ENCODE measurements at places on chromosomes 3 and 15.

- DNase-seq: no peak
These were observed 51.2 kb upstream of the SAMMSON start for GRCh38 chr3:69948246-69948862.

DNA sequence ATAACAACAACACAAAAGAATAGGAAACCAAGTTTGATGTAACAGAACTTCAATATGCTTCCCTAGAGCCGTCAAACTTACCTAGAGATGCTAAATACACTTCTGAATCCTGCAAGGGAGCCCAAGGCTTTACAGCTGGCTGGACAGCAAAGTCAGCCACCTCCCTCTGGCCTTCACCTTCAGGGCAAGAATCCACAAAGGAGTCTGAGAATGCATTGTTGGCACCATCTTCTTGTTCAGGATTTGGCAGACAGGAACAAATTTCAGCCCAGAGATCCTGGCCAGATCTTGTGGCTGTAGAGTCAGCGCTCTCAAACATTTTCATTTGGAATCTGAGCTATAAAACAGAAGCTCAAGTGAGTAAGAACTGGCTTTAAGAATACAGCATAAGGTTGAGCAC lies 2.2 kb downstream of the CCDC32 start:
- no peak for DNase-seq

GRCh38 chr3:101117980-101118379 lies 124.8 kb upstream of the ABI3BP start:
- DNase-seq: no peak

GRCh38 chr3:196666001-196666867 lies 26.7 kb downstream of the NRROS start:
- peak; percentile 63 for DNase-seq

GRCh38 chr3:111617912-111618601 lies 22.9 kb upstream of the ZBED2 start:
- no peak for DNase-seq

- no peak for DNase-seq
These were observed at the start of gene PPARG for GRCh38 chr3:12288182-12289129. TSS of gene PPARG (plus strand) at chr3:12289070. CDS start at chr3:12379712, 90,642 bp downstream.

- no peak for DNase-seq
These were observed 115.7 kb downstream of the TMCC1 start for GRCh38 chr3:129777806-129778205.

DNA sequence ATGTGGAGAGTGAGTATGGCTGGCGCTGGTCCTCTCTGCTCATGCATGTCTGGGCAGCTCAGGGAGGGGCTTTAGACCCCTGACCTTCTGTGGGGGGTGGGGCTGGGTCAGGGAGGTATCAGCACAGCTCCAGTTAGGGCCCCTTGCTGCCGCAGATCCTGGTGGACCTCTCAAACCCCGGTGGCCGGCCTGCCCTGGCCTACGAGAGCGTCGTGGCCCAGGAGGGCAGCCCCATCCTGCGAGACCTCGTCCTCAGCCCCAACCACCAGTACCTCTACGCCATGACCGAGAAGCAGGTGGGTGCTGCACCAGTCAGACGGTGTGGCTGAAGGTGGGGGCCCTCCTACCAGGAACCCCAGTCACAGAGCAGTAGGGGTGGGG lies 20.2 kb downstream of the PLXNA1 start:
- no peak for DNase-seq

- no peak for DNase-seq
These were observed 534 bp upstream of the UBE2E1 start for GRCh38 chr3:23805210-23805632.

DNA sequence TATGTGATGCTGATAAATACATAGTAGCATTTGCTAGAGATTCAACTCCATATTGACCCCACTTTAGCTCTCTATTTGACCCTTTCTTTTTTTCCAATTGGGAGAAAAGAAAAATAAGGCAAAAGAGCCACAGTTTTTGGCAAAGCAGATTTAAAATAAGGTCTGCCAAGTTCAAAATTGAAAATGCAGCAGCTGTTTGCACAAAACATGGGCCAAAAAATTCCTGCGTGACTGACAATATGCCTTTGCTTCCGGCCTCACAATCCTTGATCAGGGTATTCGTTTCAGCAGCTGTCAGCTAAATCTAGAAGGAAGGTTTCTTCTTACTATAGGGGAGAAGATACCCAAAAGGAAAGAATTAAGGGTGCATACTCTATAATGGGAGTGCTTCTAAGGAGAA lies 563.5 kb upstream of the CCDC54 start:
- no peak for DNase-seq

Data from NCI-H187 (cell line).